Activated CD4-positive, alpha-beta T cell treated with anti-CD3 and anti-CD28 coated beads, Interleukin-2, amount 50 U/mL, for 16 hours (primary cell): ENCODE measurements at places on chromosomes 2 and 18.

DNA sequence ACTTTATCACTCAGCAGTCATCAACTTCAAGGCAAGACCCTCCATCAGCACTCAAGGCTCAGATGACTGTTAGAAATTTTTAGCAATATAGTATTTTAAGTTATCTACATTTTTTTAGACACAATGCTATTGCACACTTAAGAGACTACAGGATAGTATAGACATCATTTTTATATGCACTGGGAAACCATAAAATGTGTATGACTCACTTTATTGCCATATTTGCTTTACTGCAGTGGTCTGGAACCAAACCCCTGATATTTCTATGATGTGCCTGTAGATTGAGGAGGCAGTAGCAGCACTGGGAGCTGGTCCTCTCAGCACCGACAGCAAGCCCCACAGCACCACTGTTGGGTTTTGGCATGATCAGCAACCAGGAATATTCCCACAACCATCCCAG lies 264.8 kb upstream of the HNRNPA3 start:
- no peak for DNase-seq

DNA sequence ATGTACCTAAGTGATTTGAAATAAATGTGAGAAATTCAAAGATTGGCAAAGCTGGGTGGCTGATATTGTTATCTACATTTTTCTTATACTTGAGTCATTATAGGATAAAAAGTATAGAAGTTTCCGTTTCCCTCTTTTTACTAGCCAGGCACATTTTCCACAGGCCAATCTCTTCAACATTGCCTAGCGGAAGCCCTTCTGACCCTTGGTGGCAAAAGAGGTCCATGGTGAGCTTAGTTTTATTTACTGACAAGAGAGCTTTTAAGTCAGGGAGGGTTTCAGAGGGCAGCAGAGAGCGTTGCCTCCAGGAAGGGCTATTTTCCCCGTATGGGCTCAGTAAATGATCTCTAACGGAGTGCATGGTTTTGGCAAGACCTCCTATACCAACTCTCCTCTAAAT lies 15.1 kb upstream of the RHOB start:
- no peak for DNase-seq

- DNase-seq: no peak
These were observed 61.8 kb downstream of the EFEMP1 start for GRCh38 chr2:55861733-55862132.

GRCh38 chr2:24922556-24922955 lies 2.5 kb upstream of the ADCY3 start:
- no peak for DNase-seq

GRCh38 chr18:48597671-48598070 lies 58.8 kb downstream of the CTIF start:
- no peak for DNase-seq

DNA sequence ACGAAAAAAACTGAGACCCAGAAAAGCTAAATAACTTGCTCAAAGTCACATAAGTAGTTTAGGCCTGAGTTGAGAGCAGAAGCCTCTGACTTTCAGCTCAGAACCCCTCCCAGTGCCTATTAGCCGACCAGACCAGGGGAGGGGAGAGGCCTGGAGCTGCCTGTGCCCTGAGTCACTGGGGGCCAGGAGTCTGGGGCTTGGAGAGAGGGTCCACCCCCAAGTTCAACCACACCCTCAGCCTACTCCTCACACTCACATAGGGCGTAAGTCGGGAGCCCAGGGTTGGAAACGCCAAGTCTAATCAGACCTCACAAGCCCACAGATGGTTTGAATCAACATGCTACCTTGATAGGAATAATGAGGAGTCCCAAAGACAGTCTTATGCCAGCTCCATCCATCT lies 12.6 kb upstream of the PKDCC start:
- no peak for DNase-seq

GRCh38 chr2:203510941-203511305 lies 24.2 kb downstream of the RAPH1 start:
- no peak for DNase-seq

DNA sequence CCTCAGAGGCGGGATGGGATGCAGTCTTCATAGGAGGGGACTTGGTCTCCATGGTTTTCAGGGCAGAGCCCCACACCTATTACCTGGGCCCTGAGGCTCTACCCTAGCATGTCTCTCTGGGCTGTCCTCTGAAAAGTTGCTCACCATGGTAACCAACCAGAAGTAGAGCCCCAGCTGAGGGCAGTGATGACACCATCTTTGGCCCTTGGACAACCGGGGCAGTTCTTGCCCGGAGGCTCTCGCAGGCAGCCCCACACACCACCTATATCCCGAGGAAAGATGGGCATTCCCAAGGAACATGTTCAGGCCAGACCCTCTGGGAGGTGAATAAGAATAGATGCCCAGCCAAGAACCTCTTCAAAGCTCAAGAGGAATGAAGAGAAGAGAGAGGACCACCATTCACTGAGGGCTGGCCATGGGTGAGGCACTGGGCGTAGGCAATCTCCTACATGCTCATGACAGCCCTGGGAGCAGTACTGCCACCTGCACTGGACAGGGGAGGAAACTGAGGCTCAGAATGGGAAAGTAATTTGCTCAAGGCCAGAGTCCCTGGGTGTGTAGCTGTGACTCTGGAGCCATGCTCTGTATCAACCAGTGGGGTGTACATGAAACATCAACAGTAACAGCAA lies 72.5 kb downstream of the HS1BP3 start:
- no peak for DNase-seq

DNA sequence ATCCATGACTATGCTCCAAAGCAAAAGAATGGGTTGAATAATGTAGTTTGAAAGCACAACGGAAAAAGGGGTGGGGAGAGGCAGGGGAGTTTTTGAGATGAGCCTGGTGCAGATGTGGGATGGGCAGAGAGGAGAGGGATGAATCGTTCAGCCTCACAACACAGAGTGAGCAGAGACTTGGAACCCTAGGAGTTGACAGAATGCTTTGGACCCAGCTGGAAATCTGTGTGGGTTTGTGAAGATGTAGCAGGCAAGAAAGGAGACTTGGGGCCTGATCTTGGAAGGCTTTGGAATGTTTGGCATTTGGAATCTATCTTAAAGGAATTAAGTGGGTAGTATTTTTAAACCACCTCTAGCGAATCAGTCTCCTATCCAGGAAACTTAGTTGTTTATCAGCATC lies 66.0 kb upstream of the KCTD1 start:
- DNase-seq: no peak

DNA sequence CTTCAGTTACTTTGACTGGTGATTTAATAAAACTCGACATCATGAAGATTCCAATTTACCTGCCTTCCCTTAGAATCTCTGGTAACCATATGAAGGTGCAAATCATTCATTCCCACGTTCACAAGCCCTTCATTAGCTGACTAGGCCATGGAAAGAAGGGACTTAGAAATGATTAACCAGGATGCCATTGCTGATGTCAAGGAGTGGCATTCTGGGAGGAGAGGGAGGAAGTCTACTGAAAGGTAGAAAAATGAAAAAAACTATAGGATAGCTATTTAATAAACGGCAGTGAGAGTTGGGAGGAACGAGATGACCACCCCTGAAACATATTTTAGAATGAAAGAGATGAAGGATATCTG lies 1.4 kb downstream of the ATIC start:
- DNase-seq: no peak

GRCh38 chr2:36655453-36655852 lies 41.1 kb upstream of the VIT start:
- DNase-seq: no peak

GRCh38 chr2:12663306-12664037 lies 53.3 kb upstream of the TRIB2 start:
- DNase-seq: no peak

- no peak for DNase-seq
These were observed 125.5 kb upstream of the REV1 start for GRCh38 chr2:99615247-99615771.

DNA sequence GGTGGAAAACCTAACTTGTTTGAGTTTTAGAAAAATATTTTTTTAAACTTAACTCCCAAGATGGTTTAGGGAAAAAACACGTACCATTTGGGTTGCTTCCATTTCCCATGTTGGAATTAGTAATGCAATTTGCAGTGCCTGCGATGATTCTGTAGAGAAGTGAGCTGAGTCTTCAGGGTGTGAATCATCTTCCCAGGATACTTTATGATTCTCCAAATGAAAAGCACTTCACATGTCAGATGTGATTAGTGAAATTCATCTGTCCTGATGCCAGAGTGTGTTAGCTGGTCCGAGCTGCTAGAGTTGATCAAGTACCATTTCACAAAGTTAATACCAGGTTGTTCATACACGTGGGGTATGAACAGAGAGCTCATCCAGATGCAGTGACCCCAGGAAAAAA lies 59.1 kb downstream of the ACOXL start:
- DNase-seq: no peak

DNA sequence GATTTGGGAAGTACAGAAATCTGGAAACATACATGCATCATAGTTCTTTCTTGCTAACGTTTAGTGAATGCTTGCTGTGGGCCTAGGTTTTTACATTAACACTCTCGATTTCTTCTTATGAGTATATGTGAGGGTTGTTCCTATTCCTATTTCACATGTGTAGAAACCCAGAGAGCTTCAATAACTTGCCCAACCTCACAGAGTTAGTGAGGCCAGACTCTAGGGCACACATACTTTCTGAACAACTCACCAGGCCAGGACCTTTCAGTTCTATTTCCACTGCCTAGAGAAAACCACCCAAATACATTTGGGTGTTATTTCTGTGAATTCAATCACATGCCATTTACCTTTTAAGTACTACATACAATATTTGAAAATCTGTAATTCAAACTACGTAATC lies 8.2 kb upstream of the KCTD1 start:
- DNase-seq: no peak

DNA sequence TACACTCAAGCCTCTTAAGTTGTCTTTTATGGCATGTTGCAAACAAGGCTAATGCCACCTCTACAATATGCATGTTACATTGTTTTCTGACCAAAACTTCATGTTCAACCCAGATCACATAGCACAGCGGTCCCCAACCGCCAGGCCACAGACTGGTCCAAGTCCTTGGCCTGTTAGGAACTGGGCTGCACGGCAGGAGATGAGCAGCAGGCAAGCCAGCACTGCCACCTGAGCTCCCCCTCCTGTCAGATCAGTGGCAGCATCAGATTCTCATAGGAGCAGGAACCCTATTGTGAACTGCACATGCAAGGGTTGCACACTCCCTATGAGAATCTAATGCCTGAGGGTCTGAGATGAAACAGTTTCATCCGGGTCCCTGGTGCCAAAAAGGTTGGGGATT lies 324.8 kb upstream of the CHAC2 start:
- no peak for DNase-seq

DNA sequence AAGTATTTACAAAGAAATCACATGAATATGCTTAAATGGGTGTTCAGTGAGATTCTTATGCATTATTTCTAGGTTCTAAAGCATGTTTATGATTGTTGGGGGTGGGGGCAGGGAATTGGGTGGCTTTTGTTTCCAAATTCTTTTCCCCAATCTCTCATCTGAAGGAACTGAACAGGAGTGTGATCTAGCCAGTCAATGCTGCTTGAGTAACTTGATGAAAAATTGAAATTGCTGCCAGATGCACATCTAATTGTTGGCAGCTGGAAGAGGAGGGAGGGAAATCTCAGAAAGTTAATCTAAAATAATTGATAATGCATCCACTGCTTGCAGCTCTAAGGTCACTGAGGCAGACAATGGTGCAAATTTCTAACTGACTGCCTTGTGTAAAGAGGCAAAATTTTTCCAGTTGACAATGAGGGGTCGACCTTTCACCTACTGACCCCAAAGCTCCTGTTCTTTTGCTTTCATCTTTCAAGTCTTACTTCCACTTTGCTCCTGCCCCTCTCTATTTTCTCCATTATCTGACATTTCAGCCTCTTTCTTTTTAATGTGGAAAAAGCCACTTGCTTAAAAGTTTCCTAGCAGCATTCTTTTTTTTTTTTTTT lies 53.3 kb downstream of the IRS1 start:
- no peak for DNase-seq

DNA sequence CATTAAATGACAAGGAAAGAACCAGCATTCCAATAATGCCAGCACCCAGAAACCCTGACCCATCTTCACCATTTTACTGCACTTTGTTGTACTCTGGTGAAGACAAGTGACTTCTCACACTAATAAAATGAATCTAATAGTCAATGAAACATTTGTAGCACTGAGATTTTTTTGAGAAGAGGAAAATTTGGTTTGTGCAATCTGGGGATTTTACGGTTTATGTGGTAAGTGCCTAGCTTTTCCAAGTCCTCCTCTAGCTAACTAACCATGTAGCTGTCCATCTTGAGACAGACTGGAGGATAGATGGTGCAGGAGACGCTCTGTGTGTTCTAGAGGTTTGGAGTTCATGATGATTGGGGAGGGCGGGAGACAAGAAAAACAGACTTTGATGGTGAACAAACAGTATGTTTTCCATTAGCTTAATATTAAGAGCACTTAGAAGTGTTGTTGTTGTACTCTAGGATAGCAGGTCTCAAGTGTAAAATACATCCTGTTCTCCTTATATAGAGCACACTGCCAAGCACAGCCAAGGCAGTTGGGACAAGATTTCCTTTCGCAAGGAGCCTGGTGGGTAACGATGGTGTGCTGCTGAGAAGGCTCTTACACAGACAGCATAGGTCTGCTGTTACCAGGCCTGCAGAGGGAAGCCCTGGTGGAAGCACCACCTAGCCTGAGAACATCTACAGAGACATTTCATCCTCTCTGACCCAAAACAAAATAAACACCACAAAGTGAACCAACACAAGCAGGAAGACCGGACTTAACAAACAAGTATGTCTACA lies 83.7 kb downstream of the BCL11A start:
- DNase-seq: no peak

GRCh38 chr2:55403256-55403998 lies 16.2 kb downstream of the CCDC88A start:
- DNase-seq: no peak

DNA sequence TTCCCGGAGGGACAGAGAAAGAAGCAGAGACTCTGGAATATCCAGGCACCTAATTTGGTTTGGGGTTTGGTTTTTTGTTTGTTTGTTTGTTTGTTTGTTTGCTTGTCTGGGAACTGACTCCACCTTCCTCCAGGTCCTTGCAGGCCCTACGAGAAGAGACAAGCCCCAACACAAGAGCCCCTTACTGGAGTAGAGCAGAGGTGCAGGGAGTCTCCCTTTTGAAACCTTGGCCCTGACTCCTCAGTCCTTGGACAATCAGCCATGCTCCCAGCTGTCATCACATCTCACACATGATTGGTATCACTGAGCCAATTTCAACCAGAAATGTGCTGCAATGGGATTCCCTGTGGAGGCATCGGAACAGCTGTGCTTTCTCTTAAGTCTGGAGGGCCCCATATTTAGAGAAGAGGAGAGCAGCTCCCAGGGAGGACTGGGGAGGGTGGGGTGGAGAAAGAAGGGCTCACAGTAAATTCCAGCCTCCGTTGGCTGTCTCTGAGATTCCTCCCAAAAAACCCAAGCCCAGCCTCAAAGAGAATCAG lies 279.9 kb upstream of the NCKAP5 start:
- no peak for DNase-seq

- DNase-seq: no peak
These were observed 44.7 kb upstream of the VPS54 start for GRCh38 chr2:64063924-64064331.
